ENCODE measurements at places on chromosomes 3 and 15.

GRCh38 chr3:158769549-158769948 is 32.3 kb upstream of the MFSD1 start:
- no peak for DNase-seq

- no peak for DNase-seq
Measured at GRCh38 chr3:178246004-178246403, 290.2 kb upstream of the KCNMB2 start.

- DNase-seq = no peak
Measured at GRCh38 chr3:126201168-126201567, 20.8 kb upstream of the ALDH1L1 start.

GRCh38 chr3:149579838-149580542 is 77.8 kb downstream of the WWTR1 start:
- DNase-seq = no peak

GRCh38 chr3:118089563-118089962 is 945.1 kb downstream of the IGSF11 start:
- no peak for DNase-seq

GRCh38 chr3:44208086-44208485 is 33.6 kb upstream of the TOPAZ1 start:
- peak; percentile 85 for DNase-seq

DNA sequence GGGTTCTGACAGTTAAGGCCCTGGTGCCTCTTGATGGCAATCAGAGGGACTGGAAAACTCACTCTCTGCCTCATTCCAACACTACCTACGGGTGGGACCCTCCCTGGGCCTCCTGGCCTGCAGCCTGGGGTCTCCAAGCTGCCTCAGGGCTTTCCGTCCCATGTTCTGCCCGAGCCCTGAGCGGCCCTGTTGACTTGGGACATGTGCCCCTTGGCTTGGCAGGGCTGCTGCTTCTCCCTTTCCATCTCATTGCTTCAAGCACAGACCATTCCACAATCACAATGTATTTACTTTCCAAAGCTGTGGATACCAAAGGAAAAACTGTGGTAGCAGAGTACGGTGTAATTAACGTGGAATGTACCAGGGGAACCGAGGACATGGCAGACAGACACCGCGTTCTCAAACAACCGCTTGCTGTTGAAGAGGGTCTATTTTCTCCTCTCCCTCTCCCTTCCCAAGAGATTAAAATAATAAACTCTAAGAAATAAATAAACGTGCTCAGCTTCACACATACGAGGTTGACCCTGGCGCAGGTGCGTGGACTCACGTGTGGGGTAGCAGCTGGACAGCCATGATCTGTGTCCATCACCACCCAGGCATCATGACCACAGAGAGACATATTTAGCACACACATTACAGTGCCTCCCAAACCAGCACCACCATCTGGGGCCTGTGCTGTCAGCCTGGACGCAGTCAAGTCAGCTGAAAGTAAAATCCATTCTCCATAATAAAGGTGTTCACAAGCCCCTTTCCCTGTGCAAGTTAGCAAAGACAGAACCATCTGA is 172.0 kb downstream of the XXYLT1 start:
- no peak for DNase-seq

- no peak for DNase-seq
Measured at GRCh38 chr3:147244397-147244796, 161.9 kb downstream of the ZIC4 start.

DNA sequence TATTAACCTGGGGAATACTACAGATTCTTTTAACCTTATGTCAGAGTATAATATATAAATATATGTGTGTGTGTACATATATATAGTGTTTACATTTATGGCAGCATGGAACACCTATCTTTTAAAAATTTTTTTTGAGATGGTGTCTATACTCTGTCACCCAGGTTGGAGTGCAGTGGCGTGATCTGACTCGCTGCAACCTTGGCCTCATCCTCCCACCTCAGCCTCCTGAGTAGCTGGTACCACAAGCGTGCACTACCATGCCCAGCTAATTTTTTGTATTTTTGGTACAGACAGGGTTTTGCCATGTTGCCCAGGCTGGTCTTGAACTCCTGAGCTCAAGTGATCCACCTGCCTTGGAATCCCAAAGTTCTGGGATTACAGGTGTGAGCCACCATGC is 18.5 kb upstream of the ERICH6 start:
- DNase-seq = no peak

- DNase-seq = no peak
Measured at GRCh38 chr15:25611603-25612002, 172.8 kb upstream of the UBE3A start.

- no peak for DNase-seq
Measured at GRCh38 chr3:56753206-56753820, 48.4 kb downstream of the ARHGEF3 start.

DNA sequence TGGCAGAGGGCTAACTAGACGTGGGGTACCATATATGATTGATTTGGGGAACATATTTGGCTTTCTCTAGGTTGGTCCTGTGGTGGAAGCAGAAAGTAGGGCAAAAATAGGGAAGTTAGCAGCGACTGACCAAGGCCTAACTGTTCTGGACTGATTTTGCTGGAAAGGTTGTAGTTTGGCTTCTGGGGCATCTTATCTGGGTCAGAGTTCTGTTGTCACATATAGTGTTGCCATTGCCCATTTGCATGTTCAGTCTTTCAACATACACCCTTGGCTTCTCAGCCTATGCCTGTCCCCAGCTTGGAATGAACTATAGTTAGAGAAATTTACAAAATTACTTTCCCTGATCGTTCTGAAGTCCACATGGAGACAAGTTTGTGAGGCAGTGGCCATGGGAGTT is 426.5 kb downstream of the TBC1D5 start:
- DNase-seq = no peak

DNA sequence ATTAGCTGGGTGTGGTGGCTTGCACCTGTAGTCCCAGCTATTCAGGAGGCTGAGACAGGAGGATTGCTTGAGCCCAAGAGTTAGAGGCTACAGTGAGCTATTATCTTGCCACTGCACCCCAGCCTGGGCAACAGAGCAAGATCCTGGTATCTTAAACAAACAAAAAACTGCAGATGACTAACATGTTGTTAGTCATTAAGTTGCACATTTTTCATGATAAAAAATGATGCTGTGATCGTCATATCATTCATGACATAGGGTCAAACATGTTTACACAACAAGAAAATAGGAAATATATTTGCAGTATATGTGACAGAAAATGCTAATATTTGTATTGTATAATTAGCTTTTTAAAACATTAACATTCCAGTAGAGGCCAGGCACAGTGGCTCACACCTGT is 20.2 kb upstream of the DAPK2 start:
- no peak for DNase-seq

DNA sequence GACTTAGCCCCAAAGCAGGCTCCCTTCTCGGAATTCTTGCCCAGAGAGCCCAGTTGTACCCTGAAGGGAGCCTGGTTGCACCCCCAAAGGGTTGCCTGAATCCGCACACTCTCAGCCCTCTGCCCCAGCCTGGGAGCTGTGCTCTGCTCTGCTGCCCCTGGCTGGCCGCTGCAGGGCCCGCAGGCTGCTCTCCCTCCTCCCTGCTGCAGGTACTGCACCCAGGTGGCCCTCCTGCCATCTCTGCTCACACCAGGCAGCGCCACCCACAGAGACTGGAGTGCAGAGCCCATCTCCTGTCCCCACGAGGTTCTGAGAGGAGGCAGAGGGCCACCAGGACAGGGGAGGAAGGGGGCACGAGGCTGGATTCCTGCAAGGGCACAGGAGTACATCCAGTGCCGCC is 134.2 kb upstream of the NSMCE3 start:
- DNase-seq = no peak

- DNase-seq = no peak
Measured at GRCh38 chr3:183100376-183100775, 1.1 kb upstream of the MCCC1 start.

DNA sequence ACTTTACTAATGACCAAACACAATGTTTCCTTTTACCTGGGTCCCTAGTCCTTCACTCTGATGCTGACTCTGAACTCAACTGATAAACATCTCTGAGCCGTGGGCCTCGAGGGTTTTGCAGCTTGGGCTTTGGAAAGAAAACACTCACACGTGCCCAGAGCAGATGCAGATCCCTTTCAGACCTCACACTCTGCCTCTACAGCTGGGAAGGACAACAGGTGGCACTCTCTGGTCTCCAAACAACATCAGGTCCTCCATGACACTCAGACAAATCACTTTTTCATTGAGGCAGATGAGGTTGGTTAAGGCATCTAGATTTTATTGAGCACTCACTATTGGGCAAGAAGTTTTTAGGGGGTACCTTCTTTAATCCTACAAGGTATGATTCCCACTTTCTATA is 64.7 kb upstream of the NTRK3 start:
- DNase-seq = no peak

DNA sequence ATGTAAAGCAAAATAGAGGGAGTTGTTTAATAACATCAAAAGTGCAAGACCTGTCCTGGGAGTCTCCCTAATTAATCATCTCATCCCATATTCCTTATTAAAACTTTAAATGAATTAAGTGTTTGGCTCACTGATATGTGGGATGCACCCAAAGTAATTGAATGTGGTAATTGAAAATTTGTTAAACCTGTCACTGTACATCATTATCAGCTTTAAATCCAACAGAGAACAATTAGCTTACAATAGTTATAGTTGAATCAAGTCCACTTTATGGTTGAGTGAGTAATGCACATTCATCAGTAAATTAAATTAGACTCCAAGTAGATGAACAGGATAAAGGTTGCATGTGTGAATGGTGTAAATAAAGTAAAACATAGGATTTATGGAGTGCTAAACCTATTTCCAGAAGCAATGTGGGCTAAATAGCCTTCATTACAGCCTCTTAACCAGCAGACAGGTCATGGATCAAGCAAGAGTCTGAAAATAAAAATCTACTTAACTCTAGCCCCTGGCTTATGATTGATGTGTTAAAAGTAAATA is 608.2 kb upstream of the CCDC54 start:
- no peak for DNase-seq

GRCh38 chr15:50506121-50506520 is 40.3 kb downstream of the USP50 start:
- DNase-seq = no peak

- peak; percentile 64 for DNase-seq
Measured at GRCh38 chr15:65192016-65192415, 6.9 kb upstream of the CLPX start.

- peak; percentile 87 for DNase-seq
Measured at GRCh38 chr3:69082805-69083204, 1.9 kb upstream of the ARL6IP5 start.

DNA sequence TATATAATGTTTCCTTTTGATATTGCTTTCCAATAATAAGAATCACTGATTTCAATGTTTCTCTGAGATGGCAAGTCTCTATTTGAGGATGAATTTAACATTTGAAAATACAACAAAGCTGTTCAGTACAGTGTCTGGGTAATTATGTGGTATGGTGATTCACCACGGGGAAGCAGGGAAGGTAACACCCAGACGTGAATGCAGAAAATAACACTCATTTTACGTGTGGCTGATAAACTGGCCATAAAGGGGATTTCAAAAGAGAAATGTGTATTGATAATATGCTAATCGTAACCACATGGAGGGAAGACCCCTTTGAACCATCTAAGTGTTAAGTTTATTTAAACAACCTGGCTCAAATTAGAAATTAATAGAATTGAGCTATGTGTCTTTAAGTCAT is 344.6 kb downstream of the GRM7 start:
- DNase-seq = no peak

DNA sequence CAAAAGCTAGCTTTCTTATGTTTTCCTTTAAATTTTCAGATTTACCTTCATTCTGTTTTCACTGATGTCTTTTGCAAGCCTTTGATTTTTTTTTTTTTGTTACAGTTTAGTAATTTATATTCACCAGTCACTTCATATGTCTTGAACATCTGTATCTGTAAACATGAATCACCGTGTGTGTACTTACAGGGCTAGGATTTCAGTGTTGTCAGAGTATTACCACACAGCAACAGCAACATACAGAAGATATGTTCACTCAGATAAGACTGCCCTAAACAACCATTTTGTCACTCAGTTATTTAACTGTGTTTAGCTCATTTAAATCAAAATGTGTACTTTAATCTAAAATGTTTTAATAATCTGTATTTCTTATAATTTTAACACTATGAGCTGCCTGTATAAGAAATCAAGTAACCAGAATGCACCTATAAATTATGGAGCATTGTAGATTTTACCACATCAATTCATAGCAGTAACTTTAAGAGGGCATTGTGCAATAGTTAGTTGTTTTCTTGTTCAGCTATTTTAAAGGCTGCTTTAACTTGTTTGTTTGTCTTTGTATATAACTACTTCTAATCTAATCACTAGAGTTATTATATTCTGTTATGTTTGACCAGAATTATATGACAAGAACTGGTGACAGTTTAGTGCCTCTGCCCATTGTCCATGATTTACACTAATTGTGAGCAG is 50.4 kb downstream of the GHSR start:
- no peak for DNase-seq

DNA sequence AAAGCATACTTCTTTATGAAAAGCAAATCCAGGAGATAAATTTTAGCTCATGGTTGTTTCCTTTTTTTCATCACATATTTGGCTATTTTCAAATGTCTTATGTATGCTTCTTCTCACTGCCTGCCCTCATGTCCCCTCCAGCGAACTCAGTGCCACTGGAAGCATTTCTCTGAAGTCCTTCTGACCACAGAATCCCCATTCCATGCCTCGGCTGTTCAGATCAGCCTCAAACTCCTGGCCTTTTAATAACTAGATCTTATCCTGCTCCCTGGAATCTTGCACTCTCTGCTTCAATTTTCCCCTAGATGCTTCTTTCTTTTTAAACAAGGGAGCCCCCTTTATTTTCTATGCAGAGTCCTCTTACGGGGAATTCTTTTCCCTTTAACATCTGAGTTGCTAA is 10.1 kb downstream of the ETV5 start:
- no peak for DNase-seq

DNA sequence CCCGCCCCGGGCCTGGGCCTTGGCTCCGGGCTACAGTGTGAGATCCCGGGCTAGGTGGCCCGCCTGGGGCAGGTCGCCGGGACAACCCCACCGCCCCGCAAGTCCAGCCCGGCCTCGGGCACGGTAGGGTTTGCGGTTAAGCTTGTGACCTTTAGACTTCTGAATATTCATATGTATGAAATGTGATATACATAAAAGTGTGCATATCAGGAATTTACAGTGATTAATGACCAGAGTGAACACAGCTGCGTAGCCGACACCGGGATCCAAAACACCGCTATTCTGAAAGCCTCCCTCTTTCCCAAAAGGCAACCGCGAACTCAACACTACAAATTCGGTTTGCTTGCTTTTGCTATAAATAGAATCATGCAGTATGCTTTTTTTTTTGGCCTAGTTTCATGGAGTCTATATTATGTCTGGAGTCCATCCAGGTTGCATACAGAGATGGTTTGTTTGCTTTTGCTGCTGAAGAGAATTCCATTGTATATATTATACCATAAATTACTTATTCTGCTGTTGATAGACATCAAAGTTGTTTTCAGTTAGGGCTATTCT is 636 bp upstream of the SNRPA1 start:
- no peak for DNase-seq

GRCh38 chr15:40982855-40983254 is 29.6 kb downstream of the CHAC1 start:
- DNase-seq = no peak

All from Karpas-422 (cell line).